ENCODE measurements at places on chromosomes 11 and 22.

DNA sequence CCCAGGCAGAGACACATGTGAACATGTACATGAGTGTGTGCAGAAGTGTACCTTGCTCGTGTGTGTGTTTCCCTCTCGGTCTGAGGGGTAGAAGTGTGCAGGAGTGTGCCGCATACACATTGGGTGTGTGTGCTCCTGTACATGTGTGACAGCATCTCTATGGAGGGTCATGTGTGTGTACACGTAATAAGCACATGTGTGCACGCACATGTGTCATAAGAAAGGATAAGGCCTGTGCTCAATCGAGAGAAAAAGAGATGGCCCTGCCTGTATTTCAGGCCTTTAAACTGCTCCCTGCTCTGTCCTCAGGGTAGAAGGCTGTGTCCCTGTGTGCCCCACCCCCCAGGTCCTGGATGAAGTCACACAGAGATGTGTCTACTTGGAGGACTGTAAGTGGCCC, 61.8 kb downstream of the OTOG start:
- DNase-seq, result no peak

DNA sequence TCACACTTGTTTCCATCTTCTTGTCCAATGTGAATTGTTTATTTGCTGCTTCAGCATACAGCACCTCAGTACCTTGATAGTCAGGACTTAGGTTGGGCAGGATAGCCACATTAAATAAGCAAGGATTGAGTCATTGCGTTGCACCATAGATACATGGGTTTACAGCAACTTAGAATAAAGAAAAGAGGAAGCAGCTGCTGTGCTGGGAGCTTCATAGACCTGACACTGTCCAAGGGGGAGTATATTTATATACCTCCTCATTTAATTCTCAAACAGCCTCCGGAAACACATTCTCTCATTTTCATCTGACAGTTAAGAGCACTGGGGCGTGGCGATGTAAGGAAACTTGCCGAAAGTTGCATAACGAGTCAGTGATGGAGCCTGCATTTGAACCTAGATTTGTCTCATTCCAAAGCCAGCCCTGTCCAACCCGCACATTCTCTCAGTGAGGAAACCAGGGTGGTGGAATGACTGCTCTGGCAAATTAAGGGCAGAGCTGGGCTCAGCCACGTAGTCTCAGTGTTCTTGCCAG, 42.2 kb downstream of the UBASH3B start:
- no peak for DNase-seq

DNA sequence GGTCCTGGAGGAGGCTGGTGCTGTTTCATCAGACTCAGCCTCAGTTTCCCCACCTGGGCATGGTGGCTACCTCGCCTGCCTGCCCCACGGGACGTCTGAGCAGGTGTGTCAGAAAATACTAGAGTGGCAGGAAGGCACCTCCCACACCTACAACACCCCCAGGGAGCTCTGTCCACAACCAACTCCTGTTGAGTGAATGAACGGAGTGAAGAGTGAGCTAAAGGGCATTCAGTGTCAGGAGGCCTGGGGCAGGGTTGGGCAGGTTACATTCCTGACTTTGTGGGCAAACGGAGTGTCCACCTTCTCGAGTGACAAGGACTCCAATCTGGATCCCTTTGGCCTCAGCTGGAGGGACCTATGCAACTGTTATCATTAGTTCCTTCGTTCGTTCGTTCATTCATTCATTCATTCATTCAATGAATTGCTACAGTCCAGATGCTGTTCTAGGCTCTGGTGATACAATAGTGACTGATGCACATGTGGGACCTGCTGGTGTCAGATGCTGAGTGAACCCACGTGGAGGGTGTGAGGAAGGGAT, 195.2 kb downstream of the CTTN start:
- no peak for DNase-seq

DNA sequence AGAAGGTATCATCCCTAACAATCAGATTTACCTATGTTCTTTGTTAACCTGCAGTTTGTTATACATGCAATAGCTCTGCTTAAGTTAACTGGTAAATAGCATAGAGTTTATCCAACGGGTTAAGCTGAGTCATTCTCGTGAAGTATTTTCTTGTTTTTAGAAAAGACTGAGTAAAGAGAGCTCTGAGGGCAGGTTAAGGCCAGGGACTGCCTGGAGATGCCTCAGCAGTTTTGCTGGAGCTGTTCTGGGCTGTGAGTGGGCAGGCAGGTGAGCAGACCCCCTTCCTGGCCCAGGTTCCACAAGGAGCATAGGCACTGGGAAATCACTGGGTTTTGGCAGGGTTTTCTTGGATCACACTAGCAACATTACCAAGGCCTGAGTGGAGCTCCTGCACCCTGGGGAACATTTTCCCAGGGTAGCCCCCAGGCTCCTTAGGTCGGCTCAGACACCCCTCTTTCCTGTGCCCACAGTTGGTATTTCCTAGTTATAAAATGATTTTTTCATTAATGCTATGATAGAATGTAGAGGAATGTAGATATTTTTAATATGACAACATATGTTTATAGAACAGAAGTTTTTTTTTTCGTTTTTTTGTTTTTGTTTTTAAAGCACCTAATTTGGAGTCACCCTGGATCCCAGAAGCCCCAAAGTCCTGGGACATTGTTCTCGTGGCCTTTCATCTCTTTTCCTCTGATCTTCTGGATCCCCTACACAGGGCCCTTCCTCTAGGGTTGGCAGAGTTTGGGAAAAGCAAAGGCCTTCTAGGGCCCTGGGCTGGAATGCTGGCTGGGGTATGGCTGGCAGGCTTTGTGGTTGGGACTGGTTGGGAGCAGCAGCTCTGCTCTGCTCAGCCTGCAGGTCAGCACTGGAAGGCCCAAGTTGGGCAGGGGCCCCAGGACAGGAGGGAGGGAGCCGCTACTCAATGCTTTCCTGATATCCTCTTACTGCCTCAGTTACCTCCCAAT, 26.7 kb downstream of the IRAG1 start:
- no peak for DNase-seq

GRCh38 chr11:115238791-115239190, 265.4 kb downstream of the CADM1 start:
- no peak for DNase-seq

GRCh38 chr22:28052825-28053269, 133.8 kb upstream of the PITPNB start:
- no peak for DNase-seq

DNA sequence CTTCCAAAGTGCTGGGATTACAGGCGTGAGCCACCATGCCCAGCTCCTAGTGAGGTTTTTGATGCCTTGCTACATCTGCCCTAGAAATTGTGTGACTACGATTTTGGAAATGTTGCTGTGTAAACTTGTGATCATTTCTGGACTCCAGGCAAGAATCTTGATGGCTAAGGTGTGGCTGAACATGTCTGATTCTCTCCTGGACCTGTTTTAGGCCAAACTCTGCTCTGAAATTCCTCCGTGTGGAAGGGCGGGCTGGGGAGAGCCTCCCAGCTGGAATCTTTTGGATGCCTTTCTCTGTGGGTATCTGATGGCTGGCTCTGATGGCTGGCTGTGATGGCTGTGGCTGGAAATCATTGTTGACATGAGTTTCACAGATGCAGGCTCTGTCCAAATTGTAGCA, 8.2 kb downstream of the PNPLA3 start:
- no peak for DNase-seq

- no peak for DNase-seq
These were observed 37.6 kb downstream of the CELSR1 start for GRCh38 chr22:46499805-46500189.

- no peak for DNase-seq
These were observed 182.6 kb downstream of the ST3GAL4 start for GRCh38 chr11:126538071-126538470.

DNA sequence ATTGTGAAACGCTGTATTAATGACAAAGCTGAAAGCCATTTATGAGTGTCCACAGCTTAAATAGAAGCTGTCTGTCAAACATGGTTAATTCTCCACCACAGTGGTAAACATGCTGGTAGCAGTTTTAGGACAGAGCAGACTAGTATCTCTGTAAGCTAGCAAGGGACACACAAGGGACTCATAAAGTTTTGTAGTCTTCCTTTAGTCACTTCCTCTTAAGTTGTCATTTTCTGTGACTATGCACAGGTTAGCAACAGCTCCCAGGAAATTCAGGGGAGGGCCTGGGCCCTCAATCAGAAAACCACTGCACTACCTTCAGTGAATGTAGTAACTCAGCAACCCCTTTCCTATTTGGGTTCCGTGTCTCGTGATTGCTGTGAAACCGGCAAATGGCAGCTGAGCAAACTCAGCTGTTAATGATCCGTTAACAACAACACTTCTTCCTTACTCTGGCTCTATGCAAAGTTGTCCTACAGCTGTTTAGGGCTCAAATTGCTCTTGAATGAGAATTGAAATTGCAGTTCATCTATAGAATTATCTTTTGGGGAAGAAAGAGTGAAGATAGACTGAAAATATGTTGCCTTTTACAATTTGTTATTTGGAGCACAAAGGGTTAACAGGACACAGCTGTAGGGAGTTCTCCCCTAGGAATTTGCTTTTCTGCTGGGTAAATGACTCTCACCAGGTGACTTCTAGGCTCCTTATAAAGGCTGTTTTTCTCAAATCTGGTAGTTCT, at the start of gene MMP26:
Gene MMP26, plus strand, starts transcription at position 731 of the 736 bp plus-strand sequence.
- no peak for DNase-seq

GRCh38 chr11:68206211-68206610, 6.9 kb downstream of the KMT5B start:
- no peak for DNase-seq

- no peak for DNase-seq
These were observed 10.7 kb downstream of the DSCAML1 start for GRCh38 chr11:117786135-117786870.

DNA sequence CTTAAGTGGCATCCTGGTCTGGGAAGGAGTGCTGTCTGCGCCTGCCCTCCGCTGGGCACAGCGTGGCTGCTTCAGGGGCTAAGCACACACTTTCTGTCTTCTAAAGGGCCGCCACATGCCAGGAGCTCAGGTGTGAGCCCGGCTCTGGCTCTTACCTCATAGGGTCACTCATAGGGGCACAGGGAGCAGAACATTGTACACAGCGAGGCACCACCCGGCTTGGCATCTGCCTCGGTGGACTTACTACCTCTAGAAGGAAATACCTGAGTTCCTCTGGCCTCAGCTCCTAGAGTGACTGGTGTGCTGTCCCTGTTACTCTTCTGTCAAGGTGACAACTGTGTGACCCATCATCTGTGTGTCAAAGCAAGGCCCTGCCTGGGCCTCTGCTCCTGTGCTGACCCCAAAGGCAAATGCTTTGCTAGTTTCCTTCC, 13.4 kb downstream of the NEAT1 start:
- DNase-seq, result no peak

GRCh38 chr11:116928102-116928777, 90.8 kb upstream of the APOA1 start:
- DNase-seq, result no peak

GRCh38 chr11:779955-780532, 2.8 kb upstream of the GATD1 start:
- no peak for DNase-seq

- DNase-seq, result no peak
These were observed 130.6 kb downstream of the WNT11 start for GRCh38 chr11:76075716-76076115.

GRCh38 chr11:75233754-75234172, 6.8 kb upstream of the TPBGL start:
- no peak for DNase-seq

- DNase-seq, result no peak
These were observed 1.4 kb upstream of the MS4A13 start for GRCh38 chr11:60513496-60514460.

- DNase-seq, result no peak
These were observed 2.2 kb downstream of the AP2A2 start for GRCh38 chr11:927871-928270.

DNA sequence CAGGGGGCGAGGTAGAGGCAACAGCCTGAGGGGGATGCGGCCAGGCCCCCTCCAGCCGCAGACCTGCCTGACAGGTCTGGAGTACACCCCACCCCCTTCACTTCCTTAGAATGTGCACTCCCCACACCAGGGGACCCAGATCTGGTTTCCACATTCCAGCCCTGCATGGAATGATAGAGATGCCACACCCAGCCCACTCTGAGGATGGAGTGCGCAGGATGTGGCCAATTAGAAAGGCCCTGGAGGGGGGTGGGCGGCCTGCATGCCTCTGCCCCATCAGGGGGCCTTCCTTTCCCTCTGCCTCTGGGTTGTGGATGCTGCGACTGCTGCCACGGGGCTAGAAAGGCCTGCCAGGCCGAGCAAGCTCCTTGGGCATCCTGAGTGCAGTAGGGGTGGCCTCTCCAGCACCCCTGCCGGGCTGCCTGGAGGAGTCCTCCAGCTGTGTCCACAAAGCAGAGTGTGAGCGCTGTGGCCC, 28.2 kb upstream of the MGAT3 start:
- DNase-seq, result no peak

- no peak for DNase-seq
These were observed 1.4 kb downstream of the XBP1 start for GRCh38 chr22:28798810-28799605.

DNA sequence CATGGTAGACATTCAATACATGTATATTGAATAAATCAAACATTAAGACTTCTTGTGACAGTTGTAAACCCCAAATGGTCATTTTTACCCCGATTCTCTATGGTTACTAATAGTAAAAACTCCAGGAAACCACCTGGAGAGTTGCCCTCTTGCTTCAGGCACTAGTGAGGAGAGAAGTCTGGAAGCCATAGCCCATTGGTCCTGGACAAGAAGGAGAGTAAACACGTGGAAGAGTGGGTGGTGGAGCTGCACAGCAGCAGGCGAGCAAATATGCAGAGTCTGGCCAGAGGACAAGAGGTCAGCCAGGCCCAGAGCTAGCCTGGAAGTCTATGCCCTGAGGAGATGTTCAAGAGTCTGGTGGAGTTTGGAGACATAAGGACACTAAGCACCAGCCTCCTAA, 17.7 kb downstream of the DCHS1 start:
- no peak for DNase-seq

- no peak for DNase-seq
These were observed 294.3 kb downstream of the OPCML start for GRCh38 chr11:133238027-133238426.

GRCh38 chr11:120210626-120211521, at the start of gene OAF:
Gene OAF, plus strand, starts transcription at chr11:120211032. Its CDS starts 248 bp downstream, at chr11:120211280.
- DNase-seq, result peak; percentile 22

- DNase-seq, result no peak
These were observed 71.5 kb downstream of the BRD1 start for GRCh38 chr22:49756201-49756600.

- DNase-seq, result no peak
These were observed 95.8 kb downstream of the TBC1D22A start for GRCh38 chr22:46858181-46858771.

- DNase-seq, result no peak
These were observed 908 bp downstream of the TRPM5 start for GRCh38 chr11:2443406-2443805.

DNA sequence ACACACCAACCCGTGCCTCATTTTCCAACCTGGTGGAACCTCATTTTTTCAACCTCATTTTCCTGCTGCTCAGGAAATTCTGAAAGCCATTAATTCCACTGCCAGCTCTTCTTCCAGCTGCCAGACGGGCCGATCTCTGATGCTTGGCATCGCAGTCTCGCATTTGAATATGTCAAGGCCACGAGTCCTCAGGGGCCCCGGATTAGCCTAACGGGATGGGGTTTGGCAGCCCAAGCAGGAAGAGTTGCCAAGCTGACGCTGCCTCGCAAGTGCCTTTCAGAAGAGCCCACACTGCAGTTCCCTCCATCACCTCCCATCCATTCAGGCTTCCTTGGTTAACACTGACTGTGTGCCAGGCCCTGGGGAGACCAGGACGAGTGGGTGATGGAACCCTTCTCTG, 8.7 kb downstream of the RASD2 start:
- DNase-seq, result no peak

GRCh38 chr11:22730319-22730718, 63.9 kb downstream of the GAS2 start:
- no peak for DNase-seq
